ENCODE measurements at places on chromosomes 11 and 22.
A peak's percentile ranks its signal among the peaks of the same experiment; 100 is the strongest.

DNA sequence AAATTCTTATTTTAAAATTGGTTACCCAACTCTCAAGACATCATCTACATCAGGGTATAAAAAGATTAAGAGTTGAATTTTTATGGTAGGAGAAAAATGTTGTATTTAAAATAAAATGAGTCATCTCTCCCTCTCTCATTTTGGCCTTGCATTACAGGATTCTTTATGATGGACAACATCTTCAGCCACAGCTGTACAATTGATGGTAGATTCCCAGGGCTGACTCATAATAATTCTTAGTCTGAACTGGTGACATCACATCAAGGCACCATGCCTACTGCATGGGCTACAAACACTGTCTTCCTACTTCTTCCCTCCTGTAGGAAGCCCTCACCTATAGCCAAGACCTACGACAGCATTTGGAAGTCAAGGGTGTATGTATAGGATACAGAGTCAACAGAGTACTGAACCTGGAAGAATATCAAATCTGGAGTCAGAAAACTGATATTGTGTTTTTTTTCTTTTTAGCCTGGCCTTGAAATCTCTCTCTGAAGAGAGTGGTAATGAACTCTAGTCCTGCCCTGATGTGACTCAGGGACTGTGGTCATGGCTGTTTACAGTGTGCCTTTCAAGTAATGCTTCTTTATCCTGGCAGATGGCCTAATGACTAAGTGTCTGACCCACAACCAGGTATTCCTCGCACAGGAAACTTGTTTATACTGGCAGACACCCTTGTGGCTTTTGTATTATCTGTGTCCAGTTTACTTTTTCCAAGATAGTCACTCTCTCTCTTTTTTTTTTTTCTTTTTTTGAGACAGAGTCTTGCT, 32.5 kb downstream of the MRGPRX2 start:
- no peak for DNase-seq

DNA sequence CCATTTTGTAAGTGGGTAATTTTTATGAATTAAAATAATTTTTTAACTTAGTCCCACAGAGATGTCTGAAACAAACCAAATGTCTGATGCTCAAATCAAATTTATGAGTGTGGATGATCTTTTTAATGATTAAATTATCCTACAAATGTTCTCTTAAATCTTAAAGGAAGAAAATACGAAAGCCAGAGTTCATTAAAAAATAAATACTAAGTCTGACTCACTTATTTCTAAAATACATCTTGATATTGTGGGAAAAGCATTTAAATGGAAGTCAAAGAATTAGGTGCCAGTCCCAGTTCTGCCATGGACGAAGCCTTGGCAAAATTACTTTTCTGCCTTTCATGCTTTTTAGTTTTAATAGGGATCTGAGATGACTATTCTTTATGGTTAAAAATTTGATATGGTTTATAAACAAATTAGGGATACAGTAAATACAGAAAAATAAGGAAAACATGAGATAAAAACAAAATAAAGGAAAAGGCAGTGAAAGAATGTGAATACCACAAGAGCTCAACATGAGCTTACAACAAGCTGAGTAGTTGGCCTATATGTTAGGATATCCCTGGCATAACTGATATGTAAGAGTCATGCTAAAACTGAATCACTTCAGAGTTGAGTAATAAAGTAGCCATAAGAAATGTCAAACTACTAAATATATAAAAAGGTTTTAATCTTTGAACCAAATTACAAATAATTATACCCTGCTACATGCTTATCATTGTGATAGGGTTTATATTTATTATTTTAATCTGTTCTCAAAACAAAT, 9.2 kb downstream of the CCDC34 start:
- DNase-seq: no peak

GRCh38 chr22:31626427-31627150, 35.4 kb downstream of the PISD start:
- peak; percentile 69 for DNase-seq

- peak; percentile 86 for DNase-seq
These were observed at the start of gene SAC3D1 for GRCh38 chr11:65040847-65041622. SAC3D1 (plus strand) TSS chr11:65041210; CDS start chr11:65041293, 83 bp downstream.

DNA sequence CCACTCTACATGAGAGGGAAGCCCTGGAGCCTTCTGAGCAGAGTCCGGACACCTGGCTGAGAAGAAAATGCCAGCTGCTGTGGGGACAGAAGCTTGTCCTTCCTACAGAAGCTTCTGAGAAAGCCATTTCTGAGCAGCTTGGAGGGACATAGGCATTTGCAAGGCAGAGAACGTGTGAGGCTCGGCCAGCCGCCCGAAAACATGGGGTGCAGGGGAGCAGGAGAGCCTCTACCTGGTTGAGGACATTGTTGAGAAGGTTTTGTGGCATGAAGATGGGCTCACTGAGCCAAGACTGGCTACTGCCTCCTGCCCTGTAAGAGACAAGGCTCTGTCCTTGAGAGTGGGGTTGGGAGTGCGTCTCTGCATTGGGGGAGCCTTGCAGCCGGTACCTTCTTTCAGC, 25.3 kb downstream of the SAMM50 start:
- no peak for DNase-seq

Measured in hematopoietic multipotent progenitor cell treated with erythropoietin and hydrocortisone succinate and interleukin-3 and kit ligand, for 17 days (in vitro differentiated cells).